ENCODE measurements at places on chromosomes 13 and 19.

DNA sequence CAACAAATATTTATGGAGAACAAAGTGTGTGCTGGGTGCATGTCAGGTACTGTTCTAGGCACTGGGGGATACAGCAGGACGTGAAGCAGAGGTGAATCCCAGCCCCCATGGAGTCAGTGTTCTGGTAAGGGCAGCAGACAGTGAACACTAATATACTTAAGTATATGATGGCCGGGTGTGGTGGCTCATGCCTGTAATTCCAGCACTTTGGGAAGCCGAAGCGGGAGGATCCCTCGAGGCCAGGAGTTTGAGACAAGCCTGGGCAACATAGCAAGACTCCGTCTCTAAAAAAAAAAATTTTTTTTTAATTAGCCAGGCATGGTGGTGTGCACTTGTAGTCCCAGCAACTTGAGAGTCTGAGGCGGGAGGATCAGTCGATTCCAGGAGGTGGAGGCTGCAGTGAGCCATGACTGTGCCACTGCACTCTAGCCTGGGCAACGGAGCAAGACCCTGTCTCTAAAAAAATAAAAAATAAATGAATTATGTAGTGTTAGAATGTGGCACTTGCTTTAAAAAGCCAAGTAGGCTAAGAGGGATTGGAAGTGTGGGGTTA lies 22.6 kb downstream of the CHST8 start:
- DNase-seq: no peak

DNA sequence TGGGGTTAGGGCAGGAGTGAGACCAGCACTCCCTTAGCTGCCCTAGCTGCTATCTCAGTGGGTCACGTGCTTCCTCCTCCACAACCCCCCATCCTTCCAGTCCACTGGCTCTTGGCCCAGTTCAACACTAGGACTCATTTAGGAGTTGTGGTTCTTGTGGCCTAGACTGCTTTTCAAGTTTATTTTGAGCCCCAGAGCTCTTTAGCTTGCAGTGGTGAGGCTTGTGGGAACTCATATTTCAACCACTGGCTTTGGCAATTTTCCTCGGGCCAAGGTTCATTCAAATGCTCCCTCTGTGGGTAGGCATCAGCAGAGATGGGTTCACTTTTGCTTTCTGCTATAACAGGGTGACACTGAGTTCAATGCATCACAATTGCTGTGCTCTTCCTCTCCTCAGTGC lies 436.2 kb upstream of the SLITRK5 start:
- DNase-seq: no peak

DNA sequence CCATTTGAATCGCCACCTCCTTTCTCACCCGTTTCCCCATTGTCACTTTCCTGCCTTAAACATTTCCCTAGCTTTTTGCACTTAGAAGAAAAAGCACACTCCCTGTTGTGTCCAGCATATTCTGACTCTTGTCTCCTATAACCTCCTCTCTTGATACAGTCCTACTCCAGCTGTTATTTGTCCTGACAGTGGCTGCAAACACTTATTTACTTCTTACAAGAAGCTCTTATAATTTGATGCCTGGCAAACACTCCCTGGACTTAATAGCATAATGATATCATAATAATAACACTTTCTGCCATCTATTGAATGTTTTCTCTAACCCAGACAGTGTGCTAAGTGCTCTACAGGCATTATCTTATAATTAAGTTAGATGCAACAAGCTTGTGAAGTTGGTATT lies 76.6 kb downstream of the DGKH start:
- no peak for DNase-seq

- DNase-seq: no peak
Observed at GRCh38 chr19:43309466-43309865, 40.1 kb upstream of the PSG9 start.

- no peak for DNase-seq
Observed at GRCh38 chr19:5644037-5644436, 21.2 kb downstream of the SAFB start.

GRCh38 chr19:19214159-19214490 lies 2.4 kb downstream of the NCAN start:
- no peak for DNase-seq

- no peak for DNase-seq
Observed at GRCh38 chr19:6252066-6252465, 27.7 kb downstream of the MLLT1 start.

DNA sequence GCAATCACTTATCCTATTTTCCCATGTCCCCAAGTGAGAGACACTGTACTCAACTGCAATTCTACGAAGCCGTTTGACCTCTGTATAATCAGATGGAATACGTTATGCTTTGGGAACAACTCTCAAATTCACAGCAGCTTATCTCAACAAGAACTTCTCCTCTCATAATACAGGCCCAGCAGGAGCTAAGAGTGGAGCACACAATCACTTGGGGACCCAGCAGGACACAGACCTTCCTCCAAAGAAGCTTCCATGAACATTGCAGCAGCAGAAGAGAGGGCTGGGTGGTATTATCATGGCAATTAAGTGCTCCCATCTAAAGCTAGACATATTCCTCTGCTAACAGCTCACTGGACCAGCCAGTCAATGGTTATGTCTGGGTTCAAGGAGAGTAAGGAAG lies 428.3 kb upstream of the MIR17HG start:
- no peak for DNase-seq

GRCh38 chr13:48695776-48696175 lies 42.0 kb downstream of the CYSLTR2 start:
- no peak for DNase-seq

DNA sequence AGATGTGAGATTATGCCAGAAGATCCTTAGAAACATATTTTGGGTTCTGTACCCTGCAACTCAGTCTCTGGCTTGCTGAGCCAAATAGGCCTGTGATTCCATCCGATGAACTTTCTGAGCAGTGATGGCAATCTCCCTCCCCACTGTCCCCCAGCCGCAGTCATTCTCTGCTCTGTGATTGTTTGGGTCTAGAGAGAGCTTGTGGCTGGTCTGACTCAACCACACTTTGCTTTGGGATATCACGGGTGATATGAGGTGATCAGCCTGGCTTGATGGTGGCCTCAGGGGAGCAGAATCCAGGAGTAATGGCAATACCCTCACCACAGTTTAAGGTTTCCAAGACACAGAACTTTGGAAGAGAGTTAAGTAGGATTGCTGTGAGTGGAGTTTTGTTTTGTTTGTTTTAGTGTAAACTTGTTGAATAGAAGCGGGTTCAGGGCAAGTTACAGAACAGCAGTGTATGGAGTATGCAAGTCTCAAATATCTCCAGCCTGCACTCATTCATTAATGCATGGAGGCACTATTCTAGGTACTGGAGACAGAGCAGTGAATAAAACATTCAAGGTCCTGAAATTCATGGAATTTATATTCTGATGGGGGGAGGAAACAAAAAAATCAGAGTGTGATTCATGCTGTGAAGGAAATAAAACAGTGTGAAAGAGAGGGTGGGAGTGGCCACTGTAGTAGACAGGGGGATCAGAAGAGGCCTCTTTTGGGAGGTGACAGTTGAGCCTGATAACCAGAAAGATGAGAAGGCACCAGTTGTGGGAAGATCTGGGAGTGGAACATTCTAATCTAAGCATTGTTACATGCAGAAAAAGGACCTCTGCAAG lies 5.3 kb downstream of the SAMD4B start:
- no peak for DNase-seq

- no peak for DNase-seq
Observed at GRCh38 chr13:105804561-105805190, 730.8 kb downstream of the EFNB2 start.

DNA sequence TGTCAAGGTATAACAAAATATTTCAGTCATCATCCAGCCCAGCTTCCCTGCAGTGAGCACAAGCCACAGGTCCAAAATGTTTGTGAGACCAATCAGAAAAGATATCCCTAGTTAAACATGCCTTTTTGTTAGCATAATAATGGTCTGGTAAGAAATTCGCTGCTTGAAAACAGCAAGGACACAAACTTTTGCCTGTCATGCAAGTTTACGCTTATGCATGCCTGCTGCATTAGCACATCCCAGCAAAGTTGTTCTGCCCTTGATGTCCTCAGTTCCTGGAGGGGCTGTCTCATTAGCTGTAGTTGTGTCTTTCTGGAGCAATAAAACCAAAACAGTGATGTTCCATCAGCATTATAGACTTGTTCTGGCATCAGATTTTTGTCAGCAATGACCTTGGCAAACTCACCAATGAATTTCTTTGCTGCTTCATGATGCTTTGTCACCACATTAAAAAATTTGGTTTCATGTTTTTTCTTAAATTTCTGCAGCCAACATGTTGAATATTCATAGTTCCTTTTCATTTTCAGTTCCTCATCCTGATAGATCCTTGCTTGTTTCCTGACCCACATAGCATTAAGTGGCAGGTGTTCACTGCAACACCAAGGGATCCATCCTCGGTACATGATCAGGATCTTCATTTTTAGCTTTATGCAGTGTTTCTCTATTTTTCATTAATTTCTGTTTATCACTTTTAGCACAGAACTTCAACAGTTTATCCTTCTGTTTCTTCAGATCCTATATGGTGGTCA lies 72.0 kb upstream of the GPR183 start:
- no peak for DNase-seq

DNA sequence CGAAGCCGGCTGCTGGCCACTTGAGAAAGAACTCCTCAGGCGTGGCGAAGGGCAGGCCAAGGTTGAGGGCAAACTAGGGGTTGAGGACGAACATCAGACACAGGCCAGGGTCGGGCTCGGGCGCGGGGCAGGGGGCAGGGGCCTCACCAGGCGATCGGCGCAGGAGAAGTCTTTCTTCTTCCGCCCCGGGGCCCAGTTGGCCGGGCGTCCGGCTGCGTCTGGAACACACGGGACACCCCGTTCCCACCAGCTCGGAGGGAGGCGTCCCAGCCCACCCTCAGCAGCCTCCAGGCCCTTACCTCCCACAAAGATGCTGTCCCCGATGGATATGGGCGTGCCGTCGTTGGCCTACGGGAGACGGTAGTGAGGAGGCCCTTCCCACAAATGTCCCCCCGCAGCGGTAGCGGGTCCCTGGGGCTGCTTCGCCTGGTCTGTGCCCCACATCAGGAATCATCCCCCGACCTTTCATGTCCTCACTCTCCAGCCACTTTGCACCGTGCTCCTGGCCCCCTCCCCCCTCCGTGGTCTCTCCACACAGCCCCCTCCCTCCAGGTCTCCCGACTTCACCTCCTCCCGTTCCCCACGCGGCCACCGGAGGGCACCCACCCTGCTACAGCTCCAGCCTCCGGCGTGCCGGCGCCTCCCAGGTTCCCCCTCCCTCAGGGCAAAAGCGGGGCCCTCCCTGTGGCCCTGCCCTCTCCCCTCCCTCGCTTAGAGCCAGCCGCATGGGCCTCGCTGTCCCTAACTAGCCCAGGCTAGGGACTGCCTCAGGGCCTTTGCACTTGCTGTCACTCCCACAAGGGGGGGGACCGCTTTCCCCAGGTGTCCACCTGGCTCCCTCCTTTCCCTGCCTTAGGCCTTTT lies 4.8 kb downstream of the PNKP start:
- no peak for DNase-seq

GRCh38 chr19:41877916-41878905 lies 1.1 kb downstream of the CD79A start:
- DNase-seq: no peak

Data from vagina (tissue), 2 donors.